ENCODE measurements at places on chromosomes 3 and 15. TPM values are rescaled to one million over a fixed set of nuclear protein-coding genes. Genes with fewer than 3 reads are reported as not detected.

SLC2A2 gene
- not detected for total RNA-seq

- H3K4me1 ChIP-seq: peaks cover 4% of the 10 kb centered on the region
- no peaks in the 10 kb centered on the region for H3K36me3 ChIP-seq
- DNase-seq: no peak
- H3K4me3 ChIP-seq: no peak overlapping the region
- no peak overlapping the region for H3K27ac ChIP-seq
- no peaks in the 10 kb centered on the region for H3K27me3 ChIP-seq
Observed at GRCh38 chr3:44983484-44983941, 7.5 kb downstream of the EXOSC7 start.

DNA sequence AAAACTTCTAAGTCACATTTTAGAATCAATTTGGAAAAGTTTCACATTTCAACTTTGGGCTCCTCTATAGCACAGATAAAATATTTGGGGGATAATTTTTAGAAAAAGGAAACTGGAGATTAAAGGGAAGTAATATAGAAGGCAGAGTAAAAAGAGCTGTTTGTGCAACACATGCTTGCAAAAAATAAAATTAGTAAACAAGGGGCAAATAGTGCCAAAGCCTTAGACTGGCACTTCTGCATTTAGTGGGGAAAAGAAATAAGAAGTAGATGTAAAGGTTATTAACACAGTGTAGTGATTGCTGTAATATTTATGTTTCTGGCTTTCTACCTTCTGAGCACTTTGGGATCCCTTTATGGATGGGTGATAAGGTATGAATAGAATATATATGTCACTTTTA lies 246.6 kb downstream of the CBLB start:
- no peaks in the 10 kb centered on the region for H3K27me3 ChIP-seq
- H3K27ac ChIP-seq: no peak overlapping the region

GRCh38 chr3:65576966-65577365 lies 461.8 kb downstream of the MAGI1 start:
- no peak overlapping the region for H3K27ac ChIP-seq
- DNase-seq: no peak
- H3K4me1 ChIP-seq: peaks cover 19% of the 10 kb centered on the region
- no peak overlapping the region for H3K4me3 ChIP-seq

DNA sequence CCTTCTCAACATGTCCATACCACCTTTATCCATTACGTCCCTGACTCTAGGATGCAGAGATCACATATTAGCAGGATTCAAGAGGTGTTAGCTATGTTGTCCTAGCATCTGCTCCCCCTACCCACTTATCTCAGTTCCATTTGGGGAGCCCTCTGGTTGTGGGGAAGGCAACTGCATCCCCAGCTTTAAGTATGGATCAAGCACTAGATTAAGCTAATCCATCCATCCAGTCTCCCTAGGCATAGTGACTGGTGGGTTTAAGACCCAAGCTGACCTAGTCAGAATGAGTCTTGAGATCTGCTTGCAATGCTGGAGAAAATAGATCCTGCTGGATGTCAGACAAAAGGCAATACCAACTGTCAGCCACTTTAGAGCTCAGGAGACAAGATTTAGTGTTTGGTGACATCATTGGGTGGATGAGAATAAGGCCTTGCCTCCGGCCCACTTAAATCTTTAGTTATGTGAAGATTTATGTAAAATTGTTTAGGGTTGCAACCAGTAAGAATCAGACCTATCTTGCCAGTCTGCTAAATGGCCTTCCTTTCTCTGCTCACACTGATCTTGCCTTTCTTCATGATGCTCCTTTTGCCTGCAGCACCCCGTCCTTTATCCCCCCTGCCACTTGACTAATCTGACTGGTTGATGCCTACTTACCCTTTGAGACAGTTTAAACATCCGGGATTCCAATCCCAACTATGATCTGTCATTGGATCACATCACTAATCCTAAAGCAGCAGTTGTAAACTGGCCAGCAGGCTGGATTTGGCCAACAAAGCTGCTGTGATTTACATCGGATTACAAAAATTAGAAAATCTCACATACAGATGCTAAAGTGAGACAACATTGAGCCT lies 2.1 kb upstream of the ISY1 start:
- peaks cover 22% of the 10 kb centered on the region for H3K36me3 ChIP-seq
- H3K4me1 ChIP-seq: peaks cover 24% of the 10 kb centered on the region
- no peaks in the 10 kb centered on the region for H3K27me3 ChIP-seq
- peak overlapping the region; percentile 93 for H3K27ac ChIP-seq
- DNase-seq: no peak

UPK1B gene
- not detected for total RNA-seq
